Stimulated activated naive CD4-positive, alpha-beta T cell treated with Interleukin-2 at 50 U/mL for 16 hours (primary cell): ENCODE measurements at places on chromosomes 11 and 22.

GRCh38 chr22:27952091-27952490 lies 33.0 kb upstream of the PITPNB start:
- DNase-seq = no peak

DNA sequence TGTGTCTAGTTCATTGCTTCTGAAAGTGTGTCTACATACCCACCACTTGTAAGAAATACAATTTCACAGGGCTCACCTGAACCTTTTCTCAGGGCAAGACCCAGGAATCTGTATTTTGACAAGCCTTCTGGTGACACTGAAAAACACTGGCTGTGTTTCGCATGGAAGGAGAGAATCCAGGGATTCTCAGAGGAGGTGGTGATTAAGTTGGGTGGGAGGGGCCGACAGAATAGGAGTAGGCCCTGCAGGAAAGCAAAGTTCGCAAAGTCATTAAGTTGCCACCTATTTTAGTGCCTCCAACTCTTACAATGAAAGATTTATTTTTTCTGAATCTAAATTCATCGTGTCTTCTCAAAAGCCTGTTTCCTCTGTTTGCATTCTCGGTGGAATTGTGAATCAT lies 186.8 kb downstream of the FAT3 start:
- DNase-seq = no peak

DNA sequence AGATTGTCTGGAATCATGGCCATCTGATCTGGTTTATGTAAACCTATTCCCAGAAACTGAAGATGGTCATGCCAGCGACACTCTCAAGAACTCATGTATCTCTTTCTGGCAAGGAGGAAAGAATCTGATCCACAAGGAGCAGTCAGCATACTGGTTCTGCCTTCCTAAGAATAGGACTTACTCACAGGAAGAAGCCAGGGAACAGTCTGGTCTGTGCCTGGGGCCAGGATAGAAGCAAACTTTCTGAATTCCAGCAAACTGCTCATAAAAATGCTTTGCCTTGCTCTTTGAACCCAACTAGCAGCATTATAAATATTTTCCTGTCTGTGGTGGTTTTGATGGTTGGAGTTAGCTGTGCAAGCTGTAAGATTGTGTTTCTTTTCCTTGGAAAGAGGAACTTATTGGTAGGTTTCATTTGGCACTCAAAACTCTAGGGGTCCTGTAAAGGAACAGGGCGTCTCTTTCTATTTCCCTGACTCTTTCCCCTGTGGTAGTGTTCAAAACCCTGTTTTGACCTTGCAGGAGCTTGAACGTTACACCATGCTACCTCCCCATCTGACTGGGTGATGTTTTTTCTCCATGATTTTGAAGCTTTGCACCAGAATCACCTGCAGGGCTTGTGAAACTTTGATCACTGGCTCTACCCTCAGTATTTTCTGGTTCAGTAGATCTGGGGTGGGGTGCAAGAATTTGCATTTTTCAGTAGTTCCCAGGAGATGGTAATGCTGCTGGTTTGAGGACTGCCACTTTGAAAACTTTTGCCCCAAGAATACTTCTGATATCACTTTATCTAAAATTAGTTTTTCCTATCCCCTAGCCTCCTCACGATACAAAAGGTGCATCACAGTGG lies 627.8 kb upstream of the ANO5 start:
- no peak for DNase-seq

- DNase-seq = no peak
Observed at GRCh38 chr11:12223771-12224536, 113.6 kb downstream of the MICAL2 start.

DNA sequence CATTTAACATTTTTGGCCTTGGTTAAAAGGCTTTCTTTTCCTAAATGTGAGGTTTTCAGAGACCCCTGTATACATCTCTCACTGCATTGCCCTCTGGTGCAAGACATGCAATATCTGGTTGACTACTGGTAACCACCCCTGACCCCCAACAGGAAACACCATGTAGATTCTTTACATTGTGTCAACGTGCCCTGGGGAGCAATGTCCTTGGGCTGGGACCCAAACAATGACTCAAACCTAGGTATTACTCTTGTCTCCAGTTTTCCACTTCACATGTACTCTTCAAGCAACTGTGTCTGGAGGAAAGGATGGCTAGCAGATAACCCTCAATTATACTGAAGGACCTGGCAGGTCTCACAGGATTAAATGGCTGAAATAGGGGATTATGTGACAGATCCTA lies 1.1 kb upstream of the GPR83 start:
- DNase-seq = no peak

DNA sequence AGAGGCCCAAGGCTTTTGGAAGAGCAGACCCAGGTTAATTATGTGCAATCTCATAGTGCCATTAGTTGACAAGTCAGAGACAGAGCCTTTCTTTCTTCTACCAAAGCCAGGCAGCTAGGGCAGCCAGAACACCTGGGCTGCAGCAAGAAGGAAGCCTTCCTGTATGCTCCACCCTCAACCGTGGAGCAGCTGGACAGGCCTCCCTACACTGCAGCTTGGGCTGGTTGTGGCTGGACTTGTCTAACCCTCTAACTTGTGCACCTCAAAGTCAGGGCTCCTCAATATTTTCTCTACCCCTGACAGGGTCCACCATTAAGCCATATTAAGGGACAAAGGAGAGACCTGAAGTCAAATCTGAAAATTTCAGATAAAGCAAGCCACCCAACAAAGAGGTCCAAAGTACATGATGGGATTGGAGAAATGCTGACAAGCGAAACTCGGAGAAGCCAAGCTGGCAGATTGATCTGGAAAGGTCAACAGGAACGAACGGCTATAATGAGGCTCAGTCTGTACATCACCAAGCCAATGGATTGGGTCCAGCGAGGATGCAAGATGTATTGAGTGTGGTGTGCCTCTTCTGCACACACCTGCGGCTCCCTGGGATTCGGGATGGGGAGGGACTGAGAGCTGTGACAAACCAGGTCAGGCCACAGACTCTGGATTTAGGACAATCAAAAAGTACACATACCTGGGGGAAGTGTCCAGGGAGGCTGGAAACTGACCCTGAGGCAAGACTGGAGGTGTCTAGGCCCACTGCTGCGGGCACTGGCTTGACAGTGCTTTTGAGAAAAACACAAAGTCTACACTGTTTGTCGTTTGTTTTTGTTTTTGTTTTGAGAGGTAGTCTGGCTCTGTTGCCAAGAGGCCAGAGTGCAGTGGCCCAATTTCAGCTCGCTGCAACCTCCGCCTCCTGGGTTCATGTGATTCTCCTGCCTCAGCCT lies 11.7 kb upstream of the SLC43A3 start:
- DNase-seq = no peak

- DNase-seq = no peak
Observed at GRCh38 chr11:3632070-3632660, 9.6 kb downstream of the ART5 start.

DNA sequence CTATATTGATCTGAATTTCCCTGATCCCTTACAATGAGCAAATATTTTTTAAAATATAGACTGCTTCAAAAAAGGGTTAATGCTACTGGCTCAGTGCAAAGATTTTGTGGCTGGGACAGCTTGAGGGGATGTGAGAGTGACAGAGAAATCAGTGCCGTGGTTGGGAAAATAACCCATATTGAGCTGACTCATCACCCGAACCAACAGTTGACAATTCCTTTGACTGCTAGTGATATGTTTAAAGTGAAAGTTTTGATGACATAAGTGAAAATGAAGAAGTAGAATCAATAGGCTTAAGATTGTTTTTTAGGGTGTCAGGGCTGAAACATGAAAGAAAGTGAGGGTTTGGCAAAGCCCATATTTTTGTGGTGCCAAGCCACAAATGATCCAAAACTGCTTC lies 257.1 kb upstream of the TENM4 start:
- no peak for DNase-seq

DNA sequence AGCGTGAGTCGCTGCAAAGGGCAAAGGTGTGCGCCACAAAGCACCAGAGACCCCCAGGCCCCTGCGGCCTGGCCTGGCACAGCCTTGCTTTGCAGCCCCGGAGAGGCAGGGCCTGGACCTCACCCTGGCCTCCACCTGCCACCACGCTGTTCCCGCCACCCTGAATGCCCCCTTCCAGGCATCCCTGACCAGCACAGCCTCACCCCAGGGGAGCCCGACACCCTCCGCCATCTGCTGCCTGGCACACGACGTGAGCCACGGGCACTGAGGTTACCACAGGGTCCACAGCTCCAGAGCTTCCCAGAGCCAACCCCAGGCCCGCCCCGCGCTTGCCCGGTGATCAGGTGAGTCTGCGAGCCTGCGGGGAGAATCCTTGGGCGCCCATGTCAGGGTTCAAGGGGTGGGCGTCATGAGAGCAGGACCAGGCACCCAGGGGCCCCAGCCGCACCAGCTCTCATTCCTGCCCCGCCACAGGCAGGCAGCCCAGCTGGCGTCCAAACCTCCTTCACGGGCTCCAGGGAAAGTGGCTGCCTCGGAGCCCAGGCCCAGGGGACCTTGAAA lies 171.3 kb downstream of the BRD1 start:
- DNase-seq = no peak

GRCh38 chr11:18956630-18957029 lies 17.4 kb upstream of the MRGPRX1 start:
- DNase-seq = no peak

GRCh38 chr11:123103326-123103980 lies 41.5 kb upstream of the HSPA8 start:
- no peak for DNase-seq

GRCh38 chr11:36458129-36458915 lies 51.8 kb downstream of the TRAF6 start:
- DNase-seq = no peak

DNA sequence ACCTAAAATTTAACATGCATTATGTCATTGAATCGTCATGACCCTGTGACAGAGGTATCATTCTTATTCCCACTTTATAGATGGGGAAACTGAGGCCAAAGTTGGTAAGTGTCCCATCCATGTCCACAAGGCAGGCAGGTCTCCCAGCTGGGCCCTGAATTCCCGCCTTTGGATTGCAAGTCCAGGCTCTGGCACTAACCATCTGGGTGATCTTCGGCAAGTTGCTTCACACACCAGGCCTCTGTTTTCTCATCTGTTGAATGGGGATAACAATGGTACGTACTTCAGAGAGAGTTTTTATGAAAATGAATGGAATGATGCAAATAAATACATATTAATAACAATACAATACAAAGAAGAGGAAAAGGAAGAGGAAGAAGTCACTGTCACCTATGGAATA lies 3.4 kb downstream of the CRYBB3 start:
- no peak for DNase-seq

GRCh38 chr22:19290400-19291217 lies 910 bp downstream of the CLTCL1 start:
- no peak for DNase-seq

DNA sequence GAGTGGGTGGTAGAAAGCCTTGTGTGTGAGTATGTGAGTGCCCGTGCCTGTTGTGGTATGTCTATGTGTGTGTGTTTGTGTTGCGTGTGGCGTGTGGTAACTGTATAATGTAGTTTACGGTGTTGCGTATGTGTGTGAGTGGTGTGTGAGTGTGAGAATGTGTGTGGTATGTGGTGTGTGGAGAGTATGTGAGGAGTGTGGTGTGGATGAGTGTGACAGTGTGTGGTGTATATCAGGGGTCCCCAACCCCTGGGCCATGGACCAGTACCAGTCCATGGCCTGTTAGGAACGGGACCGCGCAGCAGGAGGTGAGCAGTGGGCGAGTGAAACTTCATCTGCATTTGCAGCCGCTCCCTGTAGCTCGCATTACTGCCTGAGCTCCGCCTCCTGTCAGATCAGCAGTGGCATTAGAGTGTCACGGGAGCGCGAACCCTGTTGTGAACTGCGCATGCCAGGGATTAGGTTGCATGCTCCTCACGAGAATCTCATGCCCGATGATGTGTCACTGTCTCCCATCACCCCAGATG lies 5.7 kb downstream of the UPK3A start:
- DNase-seq = no peak

DNA sequence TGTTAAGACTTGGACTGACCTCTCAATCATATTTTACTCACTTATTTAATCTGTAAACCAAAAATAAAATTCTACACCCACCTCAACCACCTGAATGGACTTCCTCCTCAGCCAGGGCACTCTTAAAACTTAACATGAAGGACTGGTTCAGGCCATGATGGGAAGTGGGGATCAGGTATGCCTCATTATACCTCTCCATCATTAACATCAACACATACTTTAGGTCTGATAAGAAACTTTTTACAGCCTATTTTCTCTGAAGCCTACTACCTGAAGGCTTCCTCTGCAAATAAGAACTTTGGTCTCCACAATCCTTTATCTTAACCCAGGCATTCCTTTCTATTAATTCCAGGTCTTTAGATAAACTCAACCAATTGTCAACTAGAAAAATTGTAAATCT lies 390.0 kb downstream of the AASDHPPT start:
- DNase-seq = no peak

DNA sequence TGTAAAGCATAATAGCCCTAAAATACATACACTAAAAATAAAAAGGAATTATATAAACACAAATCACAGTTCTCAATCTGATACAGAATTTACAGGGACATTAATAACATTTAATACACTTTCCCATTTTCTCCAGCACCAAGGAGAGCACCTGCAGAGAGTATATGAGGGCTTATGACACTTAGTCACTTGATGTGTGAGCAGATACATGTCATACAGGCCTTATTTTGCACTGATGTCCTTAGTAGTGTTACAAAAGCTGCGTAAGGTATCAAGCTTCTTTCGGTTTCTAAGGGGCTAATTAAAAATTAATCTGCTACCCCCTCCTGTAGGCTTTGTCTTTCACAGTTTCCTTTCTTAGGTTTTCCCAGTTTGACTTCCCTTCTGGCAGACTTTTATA lies 61.3 kb downstream of the TRIM44 start:
- DNase-seq = no peak

GRCh38 chr11:14075118-14076078 lies 112.9 kb downstream of the SPON1 start:
- peak; percentile 45 for DNase-seq

DNA sequence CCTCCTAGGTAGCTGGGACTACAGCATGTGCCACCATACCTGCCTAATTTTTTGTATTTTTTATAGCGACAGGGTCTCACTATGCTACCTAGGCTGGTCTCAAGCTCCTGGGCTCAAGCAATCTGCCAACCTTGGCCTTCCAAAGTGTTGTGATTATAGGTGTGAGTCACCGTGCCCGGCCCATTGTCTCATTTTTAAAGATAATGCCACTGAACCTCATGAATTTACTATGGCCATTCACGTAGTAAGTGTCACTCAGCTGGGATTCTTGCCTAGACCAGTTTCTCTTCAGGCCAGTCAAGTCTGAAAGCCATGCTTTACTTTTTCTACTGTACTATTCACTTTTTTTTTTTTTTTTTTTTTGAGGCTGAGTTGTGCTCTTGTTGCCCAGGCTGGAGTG lies 22.4 kb downstream of the DEPDC5 start:
- DNase-seq = no peak

DNA sequence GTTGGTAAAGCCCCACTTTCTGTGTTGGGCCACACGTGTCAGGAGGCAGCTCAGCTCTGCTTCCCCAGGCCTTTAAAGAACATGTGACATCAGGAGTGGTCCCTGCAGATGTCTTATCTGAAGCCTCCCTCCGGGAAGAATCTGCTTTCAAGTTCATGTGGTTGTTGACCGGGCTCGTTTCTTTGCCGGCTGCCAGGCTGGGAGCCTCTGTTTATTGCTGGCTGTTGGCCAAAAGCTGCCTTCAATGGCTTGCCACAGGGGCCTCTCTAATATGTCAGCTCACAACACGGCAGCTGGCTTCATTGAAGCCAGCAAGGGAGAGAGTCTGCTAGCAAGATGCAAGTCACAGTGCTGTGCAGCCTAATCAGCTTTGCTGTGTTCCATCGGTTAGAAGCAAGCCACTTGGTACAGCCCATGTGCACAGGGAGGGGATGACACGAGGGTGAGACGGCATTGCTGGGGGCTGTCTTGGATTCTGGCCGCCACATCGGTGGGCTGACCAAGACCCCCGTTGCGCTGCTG lies 14.6 kb downstream of the MRGPRF start:
- no peak for DNase-seq

- DNase-seq = no peak
Observed at GRCh38 chr11:119157063-119157462, 8.2 kb downstream of the ABCG4 start.
